Caki2 (cell line): ENCODE measurements at places on chromosomes 2 and 18. TPM values are rescaled to one million over a fixed set of nuclear protein-coding genes. Genes with fewer than 3 reads are reported as not detected.
A peak's percentile ranks its signal among the peaks of the same experiment; 100 is the strongest.

Gene AMER3
- not detected in 2 replicates for total RNA-seq

GRCh38 chr2:145070703-145071102, 550.8 kb upstream of the ZEB2 start:
- no peak for DNase-seq

Gene VSNL1
- 52.5 and 68.6 TPM in 2 replicates for total RNA-seq

DNA sequence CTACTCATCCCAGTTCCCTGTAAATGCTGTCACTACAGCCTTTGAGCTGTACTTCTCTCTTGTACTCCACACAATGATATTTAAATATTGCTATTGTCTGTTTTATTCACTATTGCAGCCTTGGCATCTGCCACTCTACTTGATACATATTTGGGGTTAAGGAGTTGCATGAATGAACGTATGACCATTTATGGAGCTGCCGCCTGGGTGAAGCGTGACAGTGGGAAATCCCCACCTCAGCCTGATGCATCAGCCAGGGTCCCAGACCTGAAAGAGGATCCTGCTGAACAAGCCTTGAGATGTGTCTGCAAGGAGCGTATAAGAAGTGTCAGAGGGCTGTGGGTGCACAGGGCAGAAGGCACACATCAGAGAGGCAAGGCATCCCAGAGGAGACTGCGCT, 39.1 kb downstream of the MRPL35 start:
- peak; percentile 25 for DNase-seq

DNA sequence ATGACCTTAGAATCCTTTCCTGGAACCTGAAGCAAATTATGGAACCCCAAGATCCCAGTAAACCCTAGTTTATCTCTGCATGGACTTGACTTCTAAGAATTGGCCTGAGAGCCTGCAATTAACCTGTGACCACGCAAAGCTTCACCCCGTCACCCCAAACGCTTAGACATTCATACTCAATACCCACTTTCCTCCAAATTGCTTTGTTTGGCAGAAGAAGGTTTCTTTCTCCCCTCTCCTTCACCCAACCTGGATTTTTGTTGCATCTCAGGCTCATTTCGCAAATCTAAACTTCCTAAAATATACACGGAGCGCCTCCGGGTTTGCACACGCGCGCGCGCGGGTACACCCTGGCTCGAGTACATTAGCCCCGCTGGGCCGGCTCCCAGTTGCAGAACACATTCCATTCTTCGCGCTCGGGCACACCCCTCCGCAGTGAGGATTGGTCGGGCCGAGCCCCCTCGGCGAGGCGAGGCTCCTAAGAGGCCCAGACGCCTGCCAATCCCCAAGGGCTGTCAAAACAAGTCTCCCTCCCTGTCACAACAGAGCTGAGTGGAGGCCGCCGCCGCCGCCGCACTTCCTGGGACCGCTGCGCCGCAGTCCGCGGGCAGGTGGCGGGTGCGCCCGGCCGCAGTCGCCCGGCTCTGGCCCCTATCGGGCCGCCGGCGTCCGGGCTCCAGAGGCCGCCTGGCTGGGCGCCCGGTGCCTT, at the start of gene PLCL1:
Gene PLCL1 (plus strand): TSS at position 545 of the 709 bp plus-strand sequence.
- peak; percentile 84 for DNase-seq
